ENCODE measurements at places on chromosomes 3 and 15. TPM values are rescaled to one million over a fixed set of nuclear protein-coding genes. Genes with fewer than 3 reads are reported as not detected.
A peak's percentile ranks its signal among the peaks of the same experiment; 100 is the strongest.

GRCh38 chr3:17983106-17983505 lies 240.7 kb upstream of the TBC1D5 start:
- no peak overlapping the region for H3K4me3 ChIP-seq
- H3K27ac ChIP-seq, result no peak overlapping the region
- H3K4me1 ChIP-seq, result no peaks in the 10 kb centered on the region

GRCh38 chr3:66297900-66298299 lies 77.1 kb downstream of the SLC25A26 start:
- H3K36me3 ChIP-seq, result no peaks in the 10 kb centered on the region
- DNase-seq, result no peak
- H3K27ac ChIP-seq, result no peak overlapping the region
- peaks cover 8% of the 10 kb centered on the region for H3K4me1 ChIP-seq
- H3K4me3 ChIP-seq, result no peak overlapping the region

DNA sequence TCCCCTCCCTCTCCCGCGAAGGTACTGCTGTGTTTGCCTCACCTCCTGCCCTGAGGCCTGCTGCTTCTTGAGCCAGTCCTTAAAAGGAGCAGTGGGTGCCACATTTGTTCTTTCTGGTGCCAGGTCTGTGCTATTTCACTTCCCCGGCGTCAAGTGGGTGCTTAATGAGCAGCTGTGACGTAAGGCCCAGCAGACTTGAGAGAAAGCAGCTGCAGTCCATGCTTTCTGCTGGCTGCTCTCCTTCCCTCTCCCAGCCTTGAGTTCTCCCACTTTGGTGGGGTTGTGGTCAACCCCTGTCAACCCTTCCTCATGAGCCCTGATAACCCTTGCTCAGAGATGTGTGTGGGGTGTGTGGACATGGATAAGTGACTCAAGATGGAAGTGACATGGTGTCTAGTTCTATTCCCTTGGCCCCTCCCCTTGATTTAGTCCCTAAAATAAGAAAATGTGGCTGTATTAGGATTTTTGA lies 6.9 kb downstream of the INAFM2 start:
- no peak for DNase-seq
- H3K4me1 ChIP-seq, result no peaks in the 10 kb centered on the region
- H3K36me3 ChIP-seq, result peaks cover 7% of the 10 kb centered on the region
- H3K4me3 ChIP-seq, result no peak overlapping the region
- H3K27me3 ChIP-seq, result no peaks in the 10 kb centered on the region
- H3K27ac ChIP-seq, result peak overlapping the region; percentile 93

GRCh38 chr15:57551715-57552677 lies 39.7 kb upstream of the MYZAP start:
- H3K36me3 ChIP-seq, result no peaks in the 10 kb centered on the region
- no peak for DNase-seq
- H3K27ac ChIP-seq, result peak overlapping the region; percentile 69
- H3K4me3 ChIP-seq, result no peak overlapping the region

- no peaks in the 10 kb centered on the region for H3K36me3 ChIP-seq
- H3K4me1 ChIP-seq, result no peaks in the 10 kb centered on the region
- H3K27ac ChIP-seq, result peak overlapping the region; percentile 86
These were observed 4.1 kb downstream of the ADCY5 start for GRCh38 chr3:123444744-123445143.

DNA sequence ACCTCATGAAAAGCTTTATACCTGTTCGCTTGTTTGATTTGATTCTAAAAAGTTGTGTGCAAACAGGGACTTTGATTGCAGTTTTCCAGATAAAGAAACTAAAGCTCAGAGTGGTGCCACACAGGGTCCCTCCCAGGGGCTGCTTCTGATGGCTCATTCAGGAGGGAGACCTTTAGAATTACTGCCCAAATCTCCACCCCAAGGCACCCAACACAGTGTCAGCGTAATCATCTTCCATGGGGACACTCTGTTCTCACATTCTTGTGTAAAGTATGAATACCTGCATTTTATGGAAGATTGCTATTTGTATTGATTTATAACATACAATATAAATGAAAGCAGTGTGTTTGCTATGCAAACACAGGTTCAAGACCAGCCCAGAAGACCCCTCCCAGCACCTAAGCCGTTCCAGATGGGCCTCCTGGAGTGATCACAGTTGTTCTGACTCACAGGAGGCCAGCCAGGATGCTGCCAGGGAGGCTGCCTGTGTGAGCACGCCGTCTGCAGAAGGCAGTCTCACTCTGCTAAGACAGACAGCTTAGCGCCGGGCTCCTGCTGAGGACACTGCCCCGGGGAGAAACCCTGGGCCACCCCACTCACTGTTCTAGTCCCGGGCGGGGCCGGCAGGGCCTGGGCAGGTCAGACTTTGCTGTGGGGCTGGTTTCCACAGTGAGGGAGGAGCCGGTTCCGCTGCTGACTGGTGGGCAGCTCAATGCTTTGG lies 185.6 kb downstream of the FAM43A start:
- no peak for DNase-seq
- peaks cover 43% of the 10 kb centered on the region for H3K4me1 ChIP-seq
- no peaks in the 10 kb centered on the region for H3K27me3 ChIP-seq

- no peak overlapping the region for H3K4me3 ChIP-seq
- no peak for DNase-seq
- H3K27me3 ChIP-seq, result no peaks in the 10 kb centered on the region
- no peaks in the 10 kb centered on the region for H3K36me3 ChIP-seq
- H3K27ac ChIP-seq, result no peak overlapping the region
- no peaks in the 10 kb centered on the region for H3K4me1 ChIP-seq
These were observed 672.2 kb downstream of the DIPK2A start for GRCh38 chr3:144643771-144644198.

DNA sequence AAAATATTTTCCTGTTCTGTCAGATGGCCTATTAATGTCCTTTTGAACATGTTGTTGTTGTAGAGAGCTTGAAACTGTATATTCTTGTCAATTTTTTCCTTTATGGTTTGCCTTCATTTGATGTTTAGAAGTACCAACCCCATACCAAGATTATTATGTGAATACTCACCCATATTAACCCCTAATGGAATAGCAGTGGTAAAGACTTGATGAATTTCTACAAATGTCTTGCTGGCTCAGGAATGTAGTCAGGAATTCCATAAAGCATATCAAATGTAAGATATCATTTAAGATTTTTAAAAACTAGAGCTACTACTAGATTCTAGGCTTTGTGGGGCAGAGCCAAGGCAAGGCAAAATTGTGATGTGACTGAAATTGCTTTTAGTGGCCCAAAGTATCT lies 30.0 kb downstream of the MYO5A start:
- DNase-seq, result no peak
- H3K27me3 ChIP-seq, result no peaks in the 10 kb centered on the region
- H3K4me1 ChIP-seq, result no peaks in the 10 kb centered on the region
- no peaks in the 10 kb centered on the region for H3K36me3 ChIP-seq
- H3K27ac ChIP-seq, result no peak overlapping the region

DNA sequence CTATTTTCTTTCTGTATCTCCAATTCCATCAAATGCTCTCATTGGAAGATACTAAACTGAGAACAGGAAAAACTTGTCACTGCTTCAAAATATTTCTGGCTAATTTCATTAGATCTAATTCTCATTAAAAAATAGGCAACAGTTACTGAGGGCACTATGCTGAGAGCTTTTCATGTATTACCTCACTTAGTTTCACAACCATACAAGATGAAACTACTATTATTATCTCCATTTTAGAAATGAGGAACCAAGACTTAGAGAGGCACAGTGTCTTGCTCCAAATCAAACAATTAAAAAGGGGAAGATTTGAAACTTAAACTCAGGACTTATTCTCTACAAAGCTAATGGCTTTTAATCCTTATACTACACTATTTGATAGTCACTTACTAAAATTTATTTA lies 7.2 kb upstream of the OTOL1 start:
- no peak for DNase-seq
- no peaks in the 10 kb centered on the region for H3K36me3 ChIP-seq
- no peak overlapping the region for H3K27ac ChIP-seq
- H3K4me3 ChIP-seq, result no peak overlapping the region
- no peaks in the 10 kb centered on the region for H3K27me3 ChIP-seq

DNA sequence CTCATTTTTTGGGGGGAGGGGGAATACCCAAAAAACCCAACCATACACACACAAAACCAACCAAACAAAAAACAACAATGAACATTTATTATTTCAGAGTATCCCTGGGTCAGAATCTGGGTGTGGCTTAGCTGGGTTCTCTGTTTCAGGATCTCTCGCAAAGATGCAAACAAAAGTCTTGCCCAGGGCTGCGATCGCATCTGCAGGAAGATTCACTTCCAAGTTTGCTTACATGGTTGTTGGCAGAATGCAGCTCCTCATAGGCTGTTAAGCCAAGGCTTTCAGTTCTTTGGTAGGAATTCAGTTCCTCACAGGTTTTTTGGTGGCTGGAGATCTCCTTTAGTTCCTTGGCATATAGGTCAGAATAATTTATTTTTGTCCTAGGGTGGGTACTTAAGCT lies 13.7 kb upstream of the ARIH1 start:
- no peaks in the 10 kb centered on the region for H3K27me3 ChIP-seq
- H3K36me3 ChIP-seq, result no peaks in the 10 kb centered on the region
- H3K4me1 ChIP-seq, result peaks cover 5% of the 10 kb centered on the region
- no peak overlapping the region for H3K27ac ChIP-seq
- DNase-seq, result no peak
- no peak overlapping the region for H3K4me3 ChIP-seq

- no peaks in the 10 kb centered on the region for H3K4me1 ChIP-seq
- no peaks in the 10 kb centered on the region for H3K36me3 ChIP-seq
- no peak overlapping the region for H3K4me3 ChIP-seq
- H3K27me3 ChIP-seq, result no peaks in the 10 kb centered on the region
These were observed 8.1 kb downstream of the MCTP2 start for GRCh38 chr15:94239474-94239873.

- H3K27me3 ChIP-seq, result no peaks in the 10 kb centered on the region
- H3K4me1 ChIP-seq, result no peaks in the 10 kb centered on the region
- no peak overlapping the region for H3K4me3 ChIP-seq
These were observed 221.1 kb downstream of the SCAPER start for GRCh38 chr15:76684002-76684401.

- H3K4me3 ChIP-seq, result no peak overlapping the region
- DNase-seq, result no peak
- no peaks in the 10 kb centered on the region for H3K36me3 ChIP-seq
- no peak overlapping the region for H3K27ac ChIP-seq
These were observed 177.0 kb downstream of the OR4M2 start for GRCh38 chr15:22257047-22258008.

GRCh38 chr3:179671747-179672242 lies 19.0 kb downstream of the USP13 start:
- peak overlapping the region; percentile 30 for H3K27ac ChIP-seq
- DNase-seq, result no peak
- no peaks in the 10 kb centered on the region for H3K27me3 ChIP-seq
- H3K4me3 ChIP-seq, result no peak overlapping the region

SNX22 gene
- total RNA-seq, result 11.9 TPM

MME gene
- total RNA-seq, result 2.8 TPM

CCDC13 gene
- total RNA-seq, result not detected

RPP25 gene
- total RNA-seq, result 4.3 TPM

FRMD5 gene
- 52.3 TPM for total RNA-seq

P2RY13 gene
- 0.75 TPM for total RNA-seq

Measured in right atrium auricular region (tissue), 2 donors.